Left lung (tissue), 14 donors: ENCODE measurements at places on chromosomes 5 and 9. TPM values are rescaled to one million over a fixed set of nuclear protein-coding genes. Genes with fewer than 3 reads are reported as not detected.
A peak's percentile ranks its signal among the peaks of the same experiment; 100 is the strongest.

DNA sequence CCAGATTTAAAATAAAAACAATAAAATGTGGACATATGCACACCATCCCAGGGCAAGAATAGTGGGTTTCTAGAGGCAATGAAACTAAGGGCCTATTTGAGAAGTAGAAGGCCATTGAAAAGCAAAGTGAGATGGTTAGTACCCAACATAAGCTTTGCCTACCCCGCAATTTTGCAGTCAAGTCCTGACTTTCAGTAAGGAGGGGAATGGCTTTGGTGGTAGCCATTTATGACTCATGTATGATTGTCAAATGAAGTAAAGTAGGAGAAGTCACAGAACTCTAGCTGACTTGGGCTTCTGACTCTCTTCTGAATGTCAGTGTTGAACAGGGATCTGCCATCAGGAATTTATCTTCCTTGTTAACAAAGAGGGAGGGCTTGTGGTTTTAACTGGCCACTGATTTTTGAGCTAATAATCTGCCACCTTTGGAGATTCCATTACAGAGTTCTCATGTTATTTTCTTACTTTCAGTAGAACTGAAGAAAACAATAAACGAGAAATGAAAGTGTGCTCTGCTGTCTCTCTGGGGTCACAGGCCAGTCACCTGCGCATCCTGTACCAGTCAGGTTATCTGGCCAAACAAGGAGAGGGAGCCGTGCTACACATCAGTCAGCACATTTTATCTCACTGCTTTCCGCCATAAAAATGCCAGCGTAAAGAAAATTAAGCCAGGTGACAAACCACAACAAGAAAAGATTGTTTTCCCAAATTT is 14.3 kb upstream of the SNCAIP start:
- DNase-seq: no peak

Gene SLC34A3
- polyA plus RNA-seq: 2.5 TPM

DNA sequence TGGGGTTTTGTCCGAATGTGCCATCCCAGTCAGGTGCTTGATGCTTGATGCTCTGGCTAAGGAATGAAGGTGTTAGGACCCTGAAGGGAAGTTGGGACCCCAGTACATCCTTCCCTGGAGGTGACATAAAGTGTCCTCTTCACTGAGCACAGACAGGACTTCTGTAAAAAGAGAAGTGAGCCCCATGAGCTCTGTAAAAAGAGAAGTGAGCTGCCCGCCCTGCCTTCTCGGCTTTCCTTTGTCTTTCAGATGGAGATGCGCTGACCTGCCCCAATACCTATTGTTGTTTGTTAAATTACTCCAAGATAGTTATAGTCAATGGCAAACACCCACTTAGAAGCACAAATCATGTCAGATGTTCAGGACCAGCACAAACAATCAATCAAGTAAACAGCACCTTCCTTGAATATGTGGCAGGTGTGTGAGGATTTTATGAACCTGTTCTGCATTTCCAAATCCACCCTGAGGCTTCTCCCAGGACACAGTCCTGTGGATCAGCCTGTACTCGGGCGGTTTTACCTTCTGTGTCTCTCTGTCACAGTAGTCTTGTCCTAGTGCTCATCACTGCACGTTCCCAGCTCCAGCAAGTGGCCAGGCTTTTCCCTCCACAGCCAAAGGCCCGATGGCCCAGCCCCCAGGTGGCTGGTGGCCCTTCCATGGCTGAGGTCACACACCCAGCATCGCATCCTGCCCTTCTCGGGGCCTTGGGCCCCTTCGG is 191.4 kb downstream of the MTRR start:
- DNase-seq: no peak

Gene HMMR
- 11.9 TPM for polyA plus RNA-seq

DNA sequence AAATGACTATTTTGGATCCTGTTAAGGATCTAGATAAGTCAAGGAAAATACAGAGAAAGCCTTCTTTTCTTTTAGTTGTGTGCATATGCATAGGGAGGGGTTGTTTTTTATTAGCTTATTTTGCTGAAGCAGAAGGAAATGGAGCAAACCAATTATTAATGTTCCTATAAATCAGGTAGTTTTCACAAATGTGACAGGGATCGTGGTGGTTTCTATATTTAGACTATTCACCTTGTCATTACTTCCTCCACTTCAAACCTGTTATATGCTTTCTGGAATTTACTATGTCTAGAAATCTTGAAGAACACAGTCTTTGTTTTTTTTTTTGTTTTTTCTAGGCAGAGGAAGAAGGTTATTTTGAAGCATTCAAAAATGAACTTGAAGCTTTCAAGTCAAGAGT is 22.2 kb downstream of the CDC37L1 start:
- no peak for DNase-seq

Gene FAM221B
- polyA plus RNA-seq: 0.90 TPM

GRCh38 chr5:1011226-1011631 is 2.6 kb downstream of the NKD2 start:
- peak; percentile 40 for DNase-seq

GRCh38 chr5:158812408-158812807 is 287.3 kb downstream of the EBF1 start:
- peak; percentile 23 for DNase-seq

Gene PCDHB16
- 7.0 TPM for polyA plus RNA-seq

DNA sequence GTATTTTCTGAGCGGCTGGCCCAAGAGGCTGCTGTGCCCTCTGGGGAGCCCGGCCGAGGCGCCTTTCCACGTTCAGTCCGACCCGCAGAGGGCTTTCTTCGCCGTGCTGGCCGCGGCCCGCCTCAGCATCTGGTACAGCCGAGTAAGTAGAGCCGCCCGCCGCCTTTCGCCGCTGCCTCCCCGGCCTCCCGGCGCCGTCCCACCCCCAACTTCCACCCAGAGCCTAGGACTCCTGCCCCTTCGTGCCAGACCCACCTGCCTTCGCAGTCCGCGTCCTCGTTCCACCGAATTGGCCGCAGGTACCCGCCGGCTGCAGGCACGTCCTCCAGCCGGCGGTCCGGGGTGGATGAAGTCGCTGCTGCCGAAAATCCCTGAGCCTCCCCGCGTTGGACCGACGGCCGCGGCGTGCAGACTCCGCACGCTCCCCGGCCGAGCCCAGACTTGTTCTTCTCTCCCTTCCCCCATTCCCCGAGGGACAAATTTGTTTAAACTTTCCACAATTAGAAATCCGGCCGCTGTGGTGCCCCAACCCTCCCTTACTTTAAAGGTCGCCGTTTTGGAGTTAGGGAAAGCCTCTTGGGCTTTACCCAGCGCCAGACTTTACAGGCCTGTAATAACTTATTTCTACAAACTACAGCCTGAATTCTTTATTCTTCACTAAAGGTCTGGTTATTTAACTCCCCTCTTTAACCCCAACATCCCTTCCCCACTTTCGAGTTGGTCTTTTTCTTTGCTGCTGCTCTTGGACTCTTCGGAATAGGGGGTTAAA is 589 bp downstream of the RIC1 start:
- DNase-seq: peak; percentile 59

DNA sequence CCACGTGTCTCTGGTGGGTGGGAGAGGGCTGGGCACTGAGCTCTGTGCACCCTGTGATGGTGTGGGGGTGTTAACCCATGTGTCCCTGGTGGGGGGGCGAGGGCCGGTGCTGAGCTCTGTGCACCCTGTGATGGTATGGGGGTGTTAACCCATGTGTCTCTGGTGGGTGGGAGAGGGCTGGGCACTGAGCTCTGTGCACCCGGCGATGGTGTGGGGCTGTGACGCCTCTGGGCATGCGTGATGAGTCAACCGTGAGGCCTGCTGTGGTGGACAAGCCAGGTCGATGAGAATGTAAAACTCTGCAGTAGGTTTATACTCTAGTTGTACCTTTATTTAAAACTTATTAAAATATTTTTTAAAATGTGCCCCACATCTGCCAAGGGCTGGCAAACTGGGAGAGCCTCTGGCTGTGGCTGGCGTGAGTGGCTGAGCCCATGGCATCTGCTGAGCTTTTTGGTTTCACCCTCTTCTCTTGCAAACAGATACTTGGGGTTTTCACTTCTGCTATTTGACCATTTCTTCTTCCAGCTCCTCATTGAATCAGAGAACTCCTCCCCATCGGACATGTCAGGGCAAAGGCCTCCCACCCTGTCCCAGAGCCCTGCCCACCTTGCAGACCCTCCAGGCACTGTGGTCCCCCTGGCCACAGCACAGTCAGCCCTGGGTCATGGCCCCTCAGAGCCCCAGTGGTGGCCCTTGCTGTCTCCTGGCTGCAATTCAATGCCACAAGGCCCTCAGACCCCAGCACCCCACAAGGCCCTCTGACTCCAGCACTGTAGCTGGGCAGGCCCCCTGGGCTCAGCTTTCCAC is 18.5 kb upstream of the EXOC3 start:
- DNase-seq: no peak

- DNase-seq: no peak
Measured at GRCh38 chr9:21653091-21653490, 149.3 kb upstream of the MTAP start.

DNA sequence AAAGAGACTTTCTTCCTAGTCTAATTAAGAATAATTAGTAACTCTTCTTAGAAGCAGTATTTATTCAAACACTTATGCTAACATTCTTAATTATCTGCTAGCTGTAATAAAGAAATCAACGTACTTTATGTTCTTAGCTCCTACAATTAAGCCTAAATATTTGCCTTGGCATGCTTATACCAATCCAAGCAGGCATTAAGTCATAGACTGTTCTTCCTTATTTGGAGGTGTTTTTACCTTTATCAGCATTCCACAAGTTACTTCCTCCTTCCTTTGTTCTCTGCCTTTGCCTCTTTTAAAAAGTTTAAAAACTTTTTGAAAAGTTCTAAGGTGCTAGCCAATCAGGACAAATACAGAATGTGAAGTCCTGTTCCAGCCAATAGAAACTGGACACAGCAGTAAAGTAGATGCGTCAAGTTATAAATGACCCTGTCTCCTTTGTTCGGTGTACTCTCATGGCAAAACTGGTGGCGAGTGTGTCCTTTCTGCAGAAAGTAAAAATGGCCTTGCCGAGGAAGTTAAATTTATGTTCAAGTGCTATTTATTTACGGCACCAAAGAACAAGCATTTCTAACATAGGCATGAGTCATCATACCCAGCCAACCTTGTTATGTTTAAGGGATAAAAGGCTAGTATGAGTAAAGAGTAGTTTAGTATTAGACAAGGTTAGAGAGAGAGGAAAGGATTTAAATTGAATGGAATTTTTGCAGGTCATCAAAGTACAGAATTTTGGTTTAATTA is 58.6 kb downstream of the GPBP1 start:
- DNase-seq: no peak

GRCh38 chr9:108844856-108845255 is 10.9 kb downstream of the ACTL7B start:
- no peak for DNase-seq

- DNase-seq: no peak
Measured at GRCh38 chr9:13369431-13369830, 89.9 kb upstream of the MPDZ start.

DNA sequence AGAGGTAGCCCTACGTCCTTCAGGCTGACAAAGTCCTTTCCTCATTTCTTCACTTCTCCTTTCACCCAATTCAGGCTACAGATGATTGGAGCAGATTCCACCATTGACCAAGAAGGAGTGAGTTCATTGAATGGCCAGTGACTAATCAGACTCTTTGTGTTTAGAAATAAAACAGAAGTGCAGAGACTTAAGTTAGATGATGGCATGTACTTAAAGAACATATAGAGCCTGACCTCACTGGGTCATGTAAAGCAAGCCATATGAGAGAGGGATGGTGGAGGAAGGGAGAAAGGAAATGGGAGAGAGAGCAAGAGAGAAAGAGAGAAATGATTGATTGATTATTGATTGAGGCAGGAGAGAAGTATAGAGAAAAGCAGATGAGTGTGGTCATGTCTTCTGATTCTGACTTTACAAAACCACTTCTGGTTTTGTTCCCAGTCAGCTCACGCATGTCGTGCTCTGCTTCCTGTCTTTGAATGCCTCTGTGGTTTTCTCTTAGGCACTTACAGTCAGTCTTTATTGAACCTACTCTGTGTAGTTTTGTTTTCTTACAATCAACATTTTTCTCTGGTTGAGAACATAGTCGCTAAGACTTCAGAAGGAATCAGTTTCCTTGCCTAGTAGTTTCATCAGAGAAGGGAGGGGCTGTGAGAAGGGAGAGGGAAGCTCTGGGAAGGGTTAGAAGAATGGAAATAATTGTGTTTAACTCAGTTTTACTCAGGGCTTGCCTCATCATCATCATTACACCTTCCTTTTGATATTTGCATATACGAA is 149.2 kb upstream of the KLF9 start:
- no peak for DNase-seq

- peak; percentile 92 for DNase-seq
Measured at GRCh38 chr9:126915281-126915816, 767 bp downstream of the RALGPS1 start.

GRCh38 chr5:73103870-73104299 is 16.5 kb upstream of the TMEM171 start:
- DNase-seq: no peak

- peak; percentile 1 for DNase-seq
Measured at GRCh38 chr5:102049517-102049916, 246.6 kb downstream of the SLCO4C1 start.

Gene SPATA31C1
- polyA plus RNA-seq: not detected

DNA sequence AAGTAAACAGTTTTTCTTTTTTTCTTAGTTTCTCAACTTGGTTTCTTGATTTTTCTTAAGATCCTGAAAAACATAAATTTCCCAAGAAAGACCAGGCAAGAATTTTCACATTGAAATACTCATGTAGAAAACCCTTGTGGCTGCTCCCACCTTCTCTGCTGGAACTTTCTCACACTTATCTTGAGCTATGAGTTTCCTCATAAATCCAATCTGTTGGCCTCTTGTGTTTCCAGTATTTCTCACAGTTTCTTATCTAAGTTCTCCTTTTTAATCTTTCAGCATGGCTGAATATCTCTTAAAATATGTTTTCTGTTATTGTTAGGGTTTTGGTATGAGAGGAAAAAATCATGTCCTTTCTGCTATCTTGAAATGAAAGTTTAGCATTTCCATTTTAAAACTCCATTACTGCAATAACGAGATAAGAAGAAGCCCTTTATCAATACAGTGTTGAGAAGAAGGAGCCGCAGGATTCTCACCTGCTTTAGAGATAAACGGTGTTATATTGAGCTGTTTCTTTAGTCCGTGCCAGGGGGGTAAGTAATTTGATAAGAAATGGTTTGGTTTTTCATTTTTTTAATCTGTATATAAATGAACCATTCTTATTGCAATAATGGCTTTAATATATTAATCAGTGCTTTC is 89.3 kb downstream of the ALDH1A1 start:
- no peak for DNase-seq

GRCh38 chr5:125134216-125135081 is 388.0 kb upstream of the ZNF608 start:
- no peak for DNase-seq

DNA sequence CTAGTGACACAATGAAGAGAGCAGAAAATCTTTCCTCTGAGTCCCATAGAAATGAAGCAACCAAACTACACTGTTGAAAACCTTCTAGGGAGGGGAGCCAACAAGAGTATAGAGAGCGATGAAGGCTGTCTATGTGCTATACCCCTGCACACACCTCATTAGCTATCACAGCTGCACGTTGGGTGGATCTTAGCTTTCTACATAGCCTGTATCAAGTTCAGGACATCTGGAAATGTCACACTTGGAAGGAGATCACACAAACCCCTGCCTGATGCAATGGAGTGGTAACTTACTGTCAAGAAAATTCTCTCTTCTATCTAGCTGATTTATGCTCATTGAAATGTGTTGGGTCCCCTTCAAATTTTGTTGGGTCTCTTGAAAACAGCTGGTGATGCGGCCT is 127.0 kb upstream of the NTRK2 start:
- DNase-seq: no peak

- DNase-seq: peak; percentile 81
Measured at GRCh38 chr9:71604197-71605063, 163.9 kb downstream of the CEMIP2 start.

Gene PCDHA1
- polyA plus RNA-seq: 0.06 TPM
